ENCODE measurements at places on chromosomes 4 and X. TPM values are rescaled to one million over a fixed set of nuclear protein-coding genes. Genes with fewer than 3 reads are reported as not detected.

The CPZ gene
- total RNA-seq, result not detected

The XAGE2 gene
- total RNA-seq, result not detected

The RTL9 gene
- not detected for total RNA-seq

The ATP5ME gene
- 214 TPM for total RNA-seq

The RHOXF2 gene
- total RNA-seq, result not detected

Data from T-helper 2 cell treated with Interferon-gamma antibody and Interleukin-4, amounts not matched to agents 100 ng/mL and 5 ng/mL, for 36 hours (primary cell).